Putamen (tissue), 1 donor: ENCODE measurements at places on chromosomes 4 and X.
A peak's percentile ranks its signal among the peaks of the same experiment; 100 is the strongest.

DNA sequence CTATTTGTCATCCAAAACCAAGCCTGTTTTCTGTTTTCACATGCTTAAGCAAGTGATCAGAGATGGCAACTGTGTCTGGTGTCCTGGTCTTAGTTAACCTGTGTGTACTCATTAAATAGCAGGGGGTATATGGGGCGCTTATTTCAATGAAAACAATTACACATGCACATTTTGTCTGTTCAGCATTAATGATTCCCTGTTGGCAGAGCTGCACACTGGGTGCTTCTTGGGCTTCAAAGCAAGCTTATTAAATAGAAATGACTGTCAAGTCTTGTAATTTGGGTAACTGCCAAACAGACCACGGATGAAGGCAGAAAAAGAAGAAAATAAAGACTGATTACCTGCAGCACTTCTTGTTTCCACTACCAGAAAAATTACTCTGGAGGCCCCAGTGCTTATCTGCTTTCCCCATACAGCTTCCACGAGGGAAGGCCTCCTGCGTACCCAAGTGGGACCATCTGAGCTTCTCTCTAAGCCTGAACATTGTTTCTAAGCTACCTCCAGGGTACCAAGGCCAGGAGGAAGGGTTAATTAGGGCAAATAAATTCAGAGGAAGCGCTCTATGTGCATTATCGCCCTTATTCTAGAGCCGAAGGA lies 107.2 kb upstream of the TBL1X start:
- no peak for DNase-seq

GRCh38 chr4:145075742-145076468 lies 22.1 kb downstream of the ANAPC10 start:
- no peak for DNase-seq

DNA sequence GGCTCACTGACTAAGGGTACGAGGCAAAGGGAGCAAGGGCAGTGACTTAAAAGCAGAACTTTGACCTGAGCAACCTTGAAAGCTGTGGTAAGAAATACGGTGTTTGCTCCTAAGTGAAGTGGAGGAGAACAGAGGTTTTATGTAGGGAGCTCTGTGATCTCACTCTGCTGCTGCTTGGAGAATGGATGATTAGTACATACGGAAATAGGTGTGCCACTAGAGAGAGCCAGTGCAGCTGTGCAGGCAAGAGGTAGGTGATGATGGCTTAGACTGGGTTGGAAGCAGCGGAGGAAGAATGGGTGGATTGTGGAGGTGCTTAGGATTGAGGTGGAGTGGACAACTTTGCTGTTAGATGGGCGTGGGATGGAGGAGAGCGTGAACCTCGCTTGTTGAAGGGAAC lies 85.0 kb downstream of the FAM193A start:
- DNase-seq, result no peak

GRCh38 chr4:81272671-81273070 lies 57.6 kb upstream of the PRKG2 start:
- DNase-seq, result no peak

- no peak for DNase-seq
Observed at GRCh38 chr4:6989331-6989923, 53.7 kb upstream of the TADA2B start.

DNA sequence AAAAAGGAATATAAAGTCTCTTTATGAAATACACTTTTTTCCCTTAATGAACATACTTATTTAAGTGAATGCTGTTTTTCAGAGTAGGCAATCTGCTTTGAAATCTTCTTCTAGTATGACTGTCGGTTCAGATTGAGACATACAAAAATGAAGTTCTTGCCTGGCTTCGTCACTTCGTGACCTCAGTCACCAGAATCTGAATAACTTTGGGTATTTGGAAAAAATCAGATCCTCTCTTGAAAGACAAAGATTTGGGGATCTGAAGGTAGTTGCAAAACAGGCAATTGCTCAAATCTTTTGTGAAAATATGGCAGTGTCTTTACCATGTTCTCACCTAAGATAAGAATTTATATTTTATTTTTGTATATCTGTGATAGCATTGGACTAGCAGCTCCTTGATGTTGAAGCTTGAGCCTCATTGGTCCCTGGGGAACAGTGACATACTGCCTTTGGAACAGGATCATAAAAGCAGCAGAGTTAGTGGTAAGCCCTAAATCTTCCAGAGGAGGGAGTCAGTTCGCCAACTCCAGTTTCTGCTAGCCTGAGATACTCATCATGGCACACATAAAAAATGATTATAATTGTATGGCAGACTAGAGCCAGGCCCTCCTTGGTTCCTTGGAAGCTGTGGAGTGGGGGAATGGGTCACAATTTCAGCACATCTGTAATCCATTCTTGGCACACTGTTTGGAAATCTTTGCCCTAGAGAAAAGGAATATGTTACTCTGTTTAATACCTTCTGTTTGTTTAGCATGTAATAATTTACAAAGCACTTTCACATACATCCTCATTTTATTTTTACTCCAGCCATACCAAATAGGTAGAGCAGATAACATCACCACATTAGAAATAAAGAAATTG lies 5.0 kb downstream of the ARFIP1 start:
- DNase-seq, result no peak

DNA sequence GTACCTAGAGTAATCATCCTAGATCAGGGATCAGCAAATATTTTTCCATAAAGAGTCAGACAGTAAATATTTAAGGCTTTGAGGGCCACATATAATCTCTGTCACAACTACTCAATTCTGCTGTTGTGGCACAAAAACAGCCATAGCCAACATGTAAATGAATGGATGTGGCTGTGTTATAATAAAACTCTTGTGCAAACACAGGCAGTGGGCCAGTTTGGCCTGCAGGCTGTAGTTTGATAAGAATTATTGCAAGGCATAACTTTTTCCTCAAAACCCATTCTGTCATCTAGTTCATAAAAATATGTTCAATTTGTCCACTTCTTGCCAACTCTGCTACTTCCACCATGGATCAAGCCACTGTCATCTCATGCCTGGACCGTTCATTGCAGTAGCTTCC lies 39.4 kb upstream of the SHROOM4 start:
- DNase-seq, result peak; percentile 1
